ENCODE measurements at places on chromosomes 4 and X.
A peak's percentile ranks its signal among the peaks of the same experiment; 100 is the strongest.

DNA sequence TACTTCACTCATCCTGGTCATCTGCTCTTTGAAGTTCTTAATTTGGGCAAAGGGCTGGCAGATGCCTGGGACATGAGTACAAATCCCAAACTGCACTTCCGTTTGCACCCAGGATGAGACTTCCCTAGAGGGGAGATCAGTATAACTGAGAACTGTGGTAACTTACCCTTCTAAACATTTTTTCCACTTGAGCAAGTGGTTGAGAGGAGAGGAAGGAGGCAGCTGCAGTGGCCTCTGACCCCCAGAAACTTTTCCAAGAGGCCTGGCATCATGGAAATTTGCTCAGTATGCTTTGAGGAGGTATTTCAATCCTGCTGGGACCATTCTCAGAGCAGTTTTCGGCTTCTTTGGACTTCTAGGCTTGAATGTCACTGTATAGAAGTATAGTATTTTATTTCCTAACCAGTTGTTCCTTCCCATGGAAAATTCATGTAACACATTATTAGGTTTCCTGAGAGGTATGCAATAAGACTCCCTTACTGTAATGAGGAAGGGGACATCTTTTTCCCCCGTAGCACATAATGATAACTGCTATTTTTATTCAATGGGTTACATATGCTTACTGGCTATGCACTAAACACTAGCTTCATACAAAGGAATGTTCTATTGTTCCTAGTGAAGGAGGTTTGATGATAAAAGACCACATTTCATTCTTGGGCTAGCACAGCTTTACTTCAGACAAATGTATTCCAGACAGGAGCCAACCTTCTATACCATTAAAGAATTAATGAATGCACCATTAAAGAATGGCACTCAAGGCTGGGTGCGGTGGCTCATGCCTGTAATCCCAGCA, 129.3 kb downstream of the SHROOM3 start:
- no peak for DNase-seq

GRCh38 chr4:74874753-74875367, 58.1 kb upstream of the PARM1 start:
- peak; percentile 57 for DNase-seq

GRCh38 chr4:101952985-101953384, 162.5 kb downstream of the BANK1 start:
- no peak for DNase-seq

GRCh38 chr4:126718136-126718535, 914.6 kb upstream of the INTU start:
- DNase-seq, result no peak

DNA sequence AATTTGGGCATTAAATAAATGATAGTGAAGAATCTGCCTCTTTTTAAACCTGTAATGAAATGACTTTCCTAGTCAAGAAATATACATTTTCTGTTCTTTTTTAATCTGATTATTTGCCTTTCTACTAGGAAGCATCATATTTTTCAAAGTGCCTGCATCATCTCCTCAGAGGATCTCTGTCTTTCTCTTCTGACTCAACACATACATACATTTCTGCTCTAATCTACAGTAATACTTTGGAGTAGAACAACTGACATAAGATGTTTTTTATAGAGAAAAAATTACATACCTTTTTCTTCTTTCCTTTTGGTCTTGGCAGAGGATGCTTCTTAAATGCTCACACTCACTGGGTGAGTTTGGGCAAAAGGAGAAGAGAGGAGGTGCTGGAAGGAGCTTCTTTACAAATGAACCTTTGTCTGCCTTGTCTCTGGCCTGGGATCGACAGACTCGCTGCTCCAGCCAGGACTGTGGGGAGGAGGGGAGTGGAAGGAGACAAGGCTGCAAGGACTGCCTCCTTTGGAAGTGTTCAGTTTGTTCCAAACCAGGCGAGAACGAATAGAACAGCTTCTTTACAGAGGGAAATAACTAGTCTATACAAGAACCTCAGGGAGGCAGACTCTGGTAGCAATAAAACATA, at the start of gene SCRG1:
Gene SCRG1 (minus strand): TSS at position 338 of the 637 bp plus-strand sequence. CDS start 7,702 bp downstream, outside the sequence.
- DNase-seq, result no peak

DNA sequence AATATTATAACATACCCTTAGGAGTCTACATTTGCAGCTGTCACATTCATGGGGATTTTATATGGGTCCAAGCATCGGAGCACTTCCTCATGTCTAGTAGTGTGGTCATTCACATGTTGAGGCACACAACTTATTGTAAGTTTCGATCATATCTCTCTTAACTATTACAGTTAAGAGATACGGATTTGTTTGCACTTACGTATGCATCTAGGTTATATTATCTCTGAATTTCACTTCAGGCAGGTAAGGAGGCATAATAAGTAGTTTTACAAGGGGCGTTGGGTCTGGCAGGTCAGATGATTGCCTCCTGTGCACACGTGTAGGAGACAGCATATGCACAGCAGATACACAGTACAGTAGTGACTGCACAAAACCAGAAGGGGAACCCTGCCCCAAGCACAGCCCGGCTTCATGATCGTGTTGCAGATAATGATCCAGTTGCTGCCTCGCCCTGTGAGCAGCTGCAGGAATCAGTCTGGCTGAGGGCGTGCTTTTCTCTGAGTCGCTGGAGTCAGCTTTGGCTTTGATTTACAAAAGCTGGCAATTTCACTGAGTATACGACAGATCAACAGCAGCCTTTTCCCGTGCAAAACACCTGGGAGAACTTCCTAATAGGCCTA, 302.9 kb upstream of the GATB start:
- no peak for DNase-seq

DNA sequence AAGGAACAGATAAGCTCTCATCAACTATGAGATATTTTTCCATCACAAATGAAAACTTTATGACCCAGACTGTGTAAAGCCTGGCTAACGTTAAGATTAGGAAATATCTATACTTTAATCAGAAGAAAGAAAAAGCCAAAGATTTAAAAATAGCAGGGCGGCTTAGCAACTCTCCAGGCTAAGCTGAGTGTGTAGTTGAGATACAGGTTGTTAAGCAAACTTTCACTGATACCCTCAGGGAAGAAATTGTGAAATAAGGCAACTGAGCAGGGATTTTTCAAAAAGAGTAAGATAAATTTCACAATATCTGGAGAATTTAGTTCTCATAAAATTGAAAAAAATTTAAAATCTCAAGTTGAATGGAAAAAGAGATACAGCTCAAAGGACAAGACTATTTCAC, 382.0 kb downstream of the RAPGEF2 start:
- DNase-seq, result no peak

- no peak for DNase-seq
Measured at GRCh38 chrX:153812220-153812619, 17.8 kb downstream of the SSR4 start.

- DNase-seq, result no peak
Measured at GRCh38 chrX:139862208-139862607, 70.6 kb downstream of the ATP11C start.

DNA sequence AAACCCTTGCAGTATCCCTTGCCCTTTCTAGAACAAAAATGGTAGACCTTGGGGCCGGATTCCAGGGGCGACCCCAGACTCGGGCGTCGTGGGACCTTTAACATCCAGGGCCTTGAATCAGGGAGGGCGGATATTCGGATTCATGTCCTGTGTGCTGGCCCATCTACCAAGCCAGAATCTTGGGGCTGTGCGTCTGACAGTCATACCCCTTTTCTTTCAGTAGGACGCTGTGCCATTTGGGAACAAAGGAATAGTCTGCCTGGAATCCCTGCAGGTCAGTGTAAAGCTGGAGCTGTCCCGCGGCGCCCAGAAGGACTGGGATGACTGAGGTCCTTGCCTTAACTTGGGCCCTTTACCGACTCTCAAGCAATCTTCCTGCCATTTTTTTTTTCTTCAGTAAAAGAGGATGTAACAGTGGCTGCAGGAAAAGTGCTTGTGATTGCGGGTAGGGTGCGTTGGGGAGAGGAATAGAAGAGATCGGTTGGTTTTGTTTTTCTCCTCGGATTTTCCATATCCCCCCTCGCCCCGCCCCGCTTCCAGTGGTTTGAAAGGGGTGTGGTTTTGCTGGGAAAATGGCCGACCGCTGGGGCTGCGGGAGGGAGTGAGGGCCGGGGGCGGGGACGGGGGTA, 518 bp downstream of the ARMCX1 start:
- peak; percentile 65 for DNase-seq

GRCh38 chrX:119206203-119206602, 29.9 kb upstream of the PGRMC1 start:
- DNase-seq, result no peak

GRCh38 chrX:118496763-118497079, 1.1 kb downstream of the DOCK11 start:
- DNase-seq, result no peak

GRCh38 chr4:183658362-183659028, 490 bp downstream of the RWDD4 start:
- DNase-seq, result peak; percentile 22

DNA sequence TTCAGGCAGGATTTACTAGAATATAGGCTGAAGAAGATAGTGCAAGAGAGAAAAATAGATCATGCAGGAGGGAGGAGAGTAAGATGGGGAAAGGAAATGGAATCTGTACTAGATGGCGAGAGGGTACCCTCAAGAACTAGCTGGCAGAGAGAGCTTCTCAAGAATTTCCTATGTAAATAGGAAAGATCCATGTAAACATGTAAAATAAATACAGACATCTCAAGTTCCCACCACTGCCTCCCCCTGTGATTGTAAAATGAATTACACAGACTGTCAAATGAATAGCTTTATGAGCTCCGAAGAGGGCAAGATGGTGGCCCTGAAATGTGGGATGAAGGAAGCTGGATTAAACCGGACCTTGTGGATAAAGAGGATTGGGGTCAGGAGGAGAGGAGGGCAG, 178.0 kb downstream of the PALLD start:
- no peak for DNase-seq

DNA sequence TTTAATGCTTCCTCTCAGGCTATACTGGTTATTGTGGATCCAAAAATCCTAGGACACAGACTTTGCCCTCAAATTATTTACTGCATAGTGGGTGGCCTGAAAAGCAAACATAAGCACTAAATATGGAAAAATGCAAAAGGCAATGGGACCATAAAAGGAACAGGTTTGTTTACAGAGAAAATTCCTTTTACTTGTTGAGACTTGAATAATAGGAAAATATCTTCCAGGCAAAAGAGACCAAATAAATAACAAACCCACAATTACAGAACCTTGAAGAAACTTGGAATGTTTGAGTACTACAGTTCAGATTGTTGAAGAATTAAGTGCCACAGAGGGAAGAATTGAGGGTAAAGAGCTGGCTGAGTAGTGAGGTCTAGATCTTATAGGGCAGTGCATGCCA, 711.0 kb downstream of the C4orf33 start:
- DNase-seq, result no peak

DNA sequence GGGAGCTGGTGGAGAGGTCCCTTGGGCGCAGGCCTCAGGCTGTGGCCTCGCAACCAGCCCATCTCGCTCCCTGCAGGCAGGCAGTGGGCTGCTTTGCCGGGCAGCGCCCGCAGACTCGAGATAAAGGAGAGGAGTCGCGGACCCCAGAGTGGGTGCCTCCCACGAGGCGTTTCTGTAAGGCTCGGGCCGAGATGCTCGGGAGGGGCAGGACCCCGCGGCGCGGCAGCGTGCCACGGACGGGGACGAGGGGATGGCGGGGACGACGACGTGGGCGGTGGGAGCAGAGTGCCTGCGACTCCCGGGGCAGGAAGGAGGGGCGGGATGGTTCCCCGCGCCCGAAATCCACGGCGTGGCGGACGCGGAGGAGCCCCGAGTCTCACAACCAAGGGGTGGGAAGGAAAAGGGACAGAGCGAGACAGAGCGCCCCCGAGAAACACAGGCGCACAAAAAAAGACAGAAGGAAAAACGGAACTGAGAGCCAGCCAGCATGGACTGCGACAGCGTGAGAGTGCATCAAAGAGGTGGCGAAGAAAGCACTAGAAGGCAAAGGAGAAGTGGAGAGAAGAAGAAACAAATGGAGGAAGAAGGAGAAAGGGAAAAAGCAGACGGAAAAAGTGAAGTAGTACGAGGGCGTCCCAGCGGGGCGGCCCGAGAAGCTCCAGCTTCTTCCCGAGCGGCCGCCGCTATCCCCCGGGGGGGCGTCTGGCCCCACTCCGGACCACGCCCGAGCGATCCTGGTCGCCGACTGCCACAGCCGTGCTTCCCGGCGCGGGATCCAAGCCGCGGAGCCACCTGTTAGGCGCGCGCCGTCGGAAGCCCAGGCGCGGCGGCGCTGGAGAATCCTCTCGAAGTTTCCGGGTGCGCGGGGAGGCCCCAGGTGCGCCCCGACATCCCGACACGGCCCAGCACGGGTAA, 1.5 kb downstream of the BEND4 start:
- no peak for DNase-seq

DNA sequence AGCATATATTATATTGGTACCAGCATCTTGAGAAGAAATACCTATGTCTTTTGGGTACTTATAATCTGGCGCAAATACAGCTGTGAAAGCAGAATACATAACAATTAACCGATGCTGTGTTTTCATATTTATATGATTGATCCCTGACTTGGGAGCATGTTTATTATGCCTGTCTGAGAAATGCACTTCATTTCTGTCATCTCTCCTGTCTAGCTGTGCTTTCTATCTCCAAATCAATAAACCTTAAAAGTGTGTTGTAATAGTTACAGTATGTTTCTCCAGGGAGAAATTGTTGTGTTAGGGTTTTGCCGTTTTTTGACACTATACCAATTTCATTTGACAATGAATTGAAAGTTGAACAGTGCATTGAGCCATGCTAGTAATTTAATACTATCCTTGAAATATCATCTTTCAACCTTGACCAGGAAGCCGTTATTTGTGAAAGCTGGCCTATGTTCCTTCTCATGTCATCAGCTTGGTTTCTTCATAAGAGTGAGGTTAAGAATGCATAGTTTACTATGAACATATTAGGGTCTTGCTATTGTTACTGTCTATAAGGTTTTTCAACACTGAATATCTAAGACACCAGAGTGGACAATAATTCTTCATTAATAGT, 206.2 kb upstream of the PCDH18 start:
- no peak for DNase-seq

DNA sequence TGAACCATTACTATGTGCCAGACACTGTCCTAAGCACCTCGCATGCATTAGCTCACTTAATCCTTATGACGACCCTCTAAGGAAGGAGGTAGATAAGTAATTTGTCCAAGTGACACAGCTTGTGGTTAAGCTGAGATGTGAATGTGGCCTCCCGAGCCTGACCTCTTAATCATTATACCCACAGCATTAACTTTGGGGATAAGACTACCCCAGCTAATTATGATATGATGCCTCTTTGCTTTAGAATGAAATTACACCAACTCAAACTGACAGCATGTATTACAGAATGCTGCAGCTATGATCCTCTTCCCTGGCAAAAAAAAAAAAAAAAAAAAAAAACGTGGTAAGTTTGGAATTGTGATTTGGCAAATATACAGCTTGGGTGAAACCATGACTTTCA, 53.5 kb downstream of the APBB2 start:
- DNase-seq, result peak; percentile 44

DNA sequence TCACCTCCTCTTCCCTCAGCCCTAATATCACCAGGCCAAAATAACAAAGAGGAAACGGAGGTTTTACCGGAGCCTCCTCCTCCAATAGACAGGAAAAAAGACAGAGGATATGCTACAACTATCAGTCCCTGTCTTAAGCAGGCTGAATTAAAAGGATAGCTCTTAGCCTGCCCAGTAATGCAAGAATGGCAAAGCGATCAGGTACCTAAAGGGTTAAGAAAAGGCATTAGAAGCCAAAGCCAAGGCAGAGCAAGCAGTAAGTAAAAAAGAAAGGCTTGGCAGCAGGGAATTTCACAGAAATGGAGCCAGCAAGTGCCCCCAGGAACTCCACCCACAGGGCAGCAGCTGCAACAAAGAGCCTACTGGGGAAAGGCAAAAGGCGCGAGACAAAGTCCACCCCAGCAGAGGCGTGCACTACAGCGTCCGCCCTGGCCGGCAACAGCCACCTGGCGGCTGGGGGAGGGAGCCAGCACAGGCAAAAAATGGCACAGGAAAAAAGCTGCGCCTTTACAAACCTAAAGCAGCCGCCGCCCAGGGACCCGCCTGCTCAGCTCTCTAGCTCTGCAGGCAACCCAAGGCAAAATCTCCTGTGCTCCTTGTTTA, 220.6 kb upstream of the ZC4H2 start:
- peak; percentile 64 for DNase-seq
